ENCODE measurements at places on chromosomes 4 and X.

- DNase-seq = no peak
These were observed 95.1 kb upstream of the DGKK start for GRCh38 chrX:50565718-50566117.

DNA sequence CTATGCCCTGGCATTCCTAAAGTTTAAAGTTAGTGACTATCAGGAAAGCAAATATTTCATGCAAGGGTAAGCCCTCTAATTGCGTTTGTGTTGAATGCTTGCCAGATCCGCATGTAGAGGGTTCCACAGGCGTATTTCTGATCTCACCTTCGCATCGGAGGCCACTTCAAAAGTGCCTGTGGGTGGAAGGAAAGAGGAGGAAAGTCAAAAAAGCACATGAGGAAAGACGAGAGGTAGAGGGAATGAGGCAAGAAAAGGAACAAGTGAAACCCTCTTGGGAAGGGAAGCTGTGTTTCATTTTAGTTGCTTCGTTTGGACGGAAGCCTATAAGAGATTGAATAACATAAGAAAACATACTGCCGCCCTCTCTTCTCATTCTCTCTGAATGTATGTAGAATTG is 628.8 kb downstream of the SPRY1 start:
- DNase-seq = no peak

- no peak for DNase-seq
These were observed 63.5 kb upstream of the ADRA2C start for GRCh38 chr4:3702561-3703221.

GRCh38 chrX:9668537-9668936 is 97.1 kb downstream of the GPR143 start:
- no peak for DNase-seq

GRCh38 chr4:3253808-3254207 is 4.8 kb downstream of the MSANTD1 start:
- DNase-seq = no peak

GRCh38 chrX:7926914-7927258 is 327 bp downstream of the PNPLA4 start:
- no peak for DNase-seq

- no peak for DNase-seq
These were observed 322.2 kb downstream of the IQCM start for GRCh38 chr4:149493492-149493891.

- no peak for DNase-seq
These were observed 233.6 kb upstream of the BCOR start for GRCh38 chrX:40331353-40331752.

GRCh38 chr4:6734165-6734786 is 18.3 kb downstream of the BLOC1S4 start:
- DNase-seq = no peak

- no peak for DNase-seq
These were observed 529.7 kb upstream of the RPS6KA3 start for GRCh38 chrX:20796450-20796849.

DNA sequence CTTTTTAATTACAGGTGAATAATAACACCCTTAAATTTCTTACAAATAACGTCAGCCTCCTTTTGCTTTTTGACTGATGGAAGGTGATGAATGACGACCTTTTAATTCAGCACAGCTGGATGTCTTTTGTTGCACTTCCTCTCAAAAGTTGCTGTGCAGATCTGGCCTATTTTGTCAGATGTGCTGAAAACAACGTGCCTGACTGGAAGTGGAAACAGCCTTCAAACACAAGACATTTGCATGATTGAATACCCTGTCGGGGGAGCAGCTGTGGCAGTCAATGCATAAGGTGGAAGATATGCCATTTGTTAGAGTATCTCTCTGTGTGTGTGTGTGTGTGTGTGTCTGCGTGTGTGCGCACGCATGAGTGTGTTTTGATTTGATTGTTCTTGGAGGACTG is 579.7 kb downstream of the SPRY1 start:
- no peak for DNase-seq

- DNase-seq = peak; percentile 0
These were observed 55.6 kb downstream of the CYLC1 start for GRCh38 chrX:83916525-83916924.

DNA sequence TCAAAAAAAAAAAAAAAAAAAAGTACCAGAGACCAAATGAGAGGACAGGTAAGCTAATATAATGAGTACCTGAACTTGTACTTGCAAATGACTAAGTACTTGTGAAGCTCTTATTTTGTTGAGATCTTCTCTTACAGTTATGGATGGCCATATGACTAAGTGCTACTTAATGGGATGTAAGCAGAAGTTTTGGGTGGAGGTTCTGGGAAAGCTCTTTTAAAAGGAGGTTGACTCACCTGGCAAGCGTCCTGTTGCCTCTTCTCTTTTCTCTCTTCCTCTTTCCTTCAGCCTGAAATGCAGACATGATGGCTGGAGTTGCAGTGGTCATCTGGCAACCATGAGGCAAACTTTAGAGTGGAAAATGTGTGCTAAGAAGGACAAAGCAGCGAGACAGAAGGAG is 36.9 kb upstream of the MED14 start:
- no peak for DNase-seq

GRCh38 chrX:135985157-135985972 is at the start of gene SLC9A6:
TSS of gene SLC9A6 (plus strand) at chrX:135985435. CDS start at chrX:135985659, 224 bp downstream.
- peak; percentile 19 for DNase-seq

GRCh38 chrX:120781403-120781802 is 94.3 kb downstream of the CT47B1 start:
- no peak for DNase-seq

- DNase-seq = no peak
These were observed 77.3 kb upstream of the PPP1R2C start for GRCh38 chrX:42855259-42855658.

DNA sequence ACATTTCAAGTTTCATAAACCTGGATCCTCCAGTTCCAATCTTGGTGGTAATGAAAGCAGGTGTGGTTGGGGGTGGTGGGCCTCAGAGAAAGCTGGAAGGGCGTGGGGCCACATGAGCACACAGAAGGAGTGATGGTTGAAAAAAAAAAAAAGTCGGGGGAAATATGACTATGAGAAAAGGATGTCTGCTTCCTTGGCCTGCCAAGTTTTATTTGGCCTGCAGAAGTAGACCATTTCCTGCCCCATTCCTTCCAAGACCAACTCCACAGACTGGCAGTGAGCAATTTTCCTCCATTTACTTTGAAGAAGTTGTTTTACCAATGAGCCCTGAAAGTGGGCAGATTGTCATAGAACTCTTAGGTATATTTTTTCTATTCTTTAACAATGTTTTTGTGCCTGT is 43.3 kb downstream of the LNX1 start:
- no peak for DNase-seq

DNA sequence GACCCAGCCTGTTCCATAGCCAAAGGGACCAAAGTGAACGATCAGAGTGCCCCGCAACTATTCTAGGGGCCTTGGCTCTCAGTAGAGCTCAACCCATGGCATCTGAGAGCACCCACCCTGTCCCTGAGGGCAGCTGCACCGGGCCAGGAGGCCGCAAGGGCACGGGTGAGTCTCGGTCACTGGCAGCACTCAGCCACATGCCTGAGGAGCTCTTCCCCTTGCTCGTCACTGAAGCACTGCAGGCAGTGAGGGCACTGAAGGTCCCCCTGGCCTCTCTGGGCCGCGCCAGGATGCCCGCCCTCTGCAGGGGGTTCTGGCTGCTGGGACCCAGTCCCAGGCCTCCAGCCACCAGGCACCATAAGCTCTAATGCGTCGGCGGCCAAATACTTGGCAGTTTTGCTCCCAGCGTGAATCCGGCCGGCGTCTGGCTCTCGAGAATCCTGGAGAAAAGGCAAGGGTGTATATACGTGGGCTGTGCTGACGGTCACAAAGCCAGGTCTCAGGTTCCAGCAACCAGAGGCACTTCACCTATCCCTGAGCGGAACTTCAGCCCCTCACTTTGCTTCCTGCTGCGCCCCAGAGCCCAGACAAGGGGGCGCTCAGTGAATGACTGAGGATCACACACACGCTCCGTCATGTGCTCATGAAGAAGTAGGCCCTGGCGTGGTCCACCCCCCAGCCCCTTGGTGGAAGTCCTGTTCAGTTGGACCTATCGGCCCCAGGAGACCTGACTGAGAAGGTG is 13.9 kb downstream of the TNIP2 start:
- DNase-seq = no peak

- DNase-seq = no peak
These were observed 77.2 kb downstream of the SH3KBP1 start for GRCh38 chrX:19810006-19810774.

- DNase-seq = no peak
These were observed 504.9 kb downstream of the RAPGEF2 start for GRCh38 chr4:159607809-159608208.

GRCh38 chr4:57083090-57083489 is 27.1 kb downstream of the IGFBP7 start:
- DNase-seq = no peak

- no peak for DNase-seq
These were observed 76.9 kb upstream of the RPL34 start for GRCh38 chr4:108543359-108543968.
